NCI-H2171 treated with DMSO at 0.1 percent for 48 hours (cell line): ENCODE measurements at places on chromosomes 12 and 14.

DNA sequence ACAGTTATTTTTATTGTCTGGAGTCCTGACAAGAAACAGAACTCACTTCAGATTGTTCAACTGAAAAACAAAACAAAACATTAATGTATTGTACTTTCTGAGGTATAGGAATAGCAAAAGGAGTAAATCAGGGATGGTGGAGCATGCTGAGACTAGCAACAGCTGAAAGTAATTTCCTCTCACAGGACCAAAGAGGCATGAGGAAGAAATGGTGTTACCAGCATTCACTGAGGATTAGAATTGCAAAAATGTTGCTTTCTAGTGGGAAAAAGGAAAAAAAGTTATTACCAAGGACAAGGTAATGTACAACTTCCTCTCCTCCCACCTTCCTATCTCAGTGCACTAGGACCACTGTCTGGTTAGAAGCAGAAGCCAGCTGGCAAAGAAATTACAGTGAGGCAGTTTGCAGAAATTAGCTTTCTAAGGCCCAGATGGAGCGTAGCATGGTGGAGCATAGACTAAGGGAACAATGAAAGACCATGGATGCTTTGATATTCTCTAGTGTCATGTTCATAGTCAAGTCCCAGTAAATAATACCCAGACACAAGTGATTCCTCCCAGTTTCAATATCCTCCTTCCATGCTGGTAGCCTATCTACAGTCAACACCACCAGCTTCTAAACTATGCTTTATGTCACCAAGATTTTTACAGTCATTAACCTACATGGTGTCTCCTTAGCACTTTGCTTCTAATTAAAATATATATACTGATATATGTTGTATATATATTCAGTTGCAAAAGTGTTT, 133.7 kb upstream of the DCN start:
- DNase-seq, result no peak

DNA sequence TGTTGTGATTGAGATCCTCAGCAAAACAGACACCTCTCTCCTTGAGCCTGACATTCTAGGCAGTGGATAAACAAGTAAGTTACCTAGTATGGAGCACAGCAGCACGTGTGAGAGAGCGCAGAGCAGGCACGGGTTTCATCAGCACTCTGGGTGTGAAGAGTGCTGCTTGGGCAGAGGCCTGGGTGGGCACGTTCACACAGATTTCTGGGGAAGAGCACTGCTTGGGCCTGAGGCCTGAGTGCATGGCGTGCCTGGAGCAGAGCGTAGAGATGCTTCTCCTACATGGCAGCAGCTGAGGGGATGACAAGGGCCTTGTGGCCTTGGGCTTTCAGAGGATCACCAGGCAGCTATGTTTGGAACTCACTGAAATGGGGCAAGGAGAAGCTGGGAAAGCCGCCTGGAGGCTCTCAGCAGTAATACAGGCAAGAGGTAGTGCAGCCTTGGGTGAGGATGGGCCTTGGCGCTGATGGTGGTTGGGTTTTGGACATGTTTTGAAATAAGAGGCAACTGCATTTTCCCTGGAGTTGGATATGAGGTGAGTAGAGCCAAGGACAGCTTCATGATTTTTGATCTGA, 17.6 kb downstream of the CKB start:
- DNase-seq, result no peak

- DNase-seq, result no peak
Observed at GRCh38 chr14:76292561-76292960, 83.4 kb upstream of the ESRRB start.

DNA sequence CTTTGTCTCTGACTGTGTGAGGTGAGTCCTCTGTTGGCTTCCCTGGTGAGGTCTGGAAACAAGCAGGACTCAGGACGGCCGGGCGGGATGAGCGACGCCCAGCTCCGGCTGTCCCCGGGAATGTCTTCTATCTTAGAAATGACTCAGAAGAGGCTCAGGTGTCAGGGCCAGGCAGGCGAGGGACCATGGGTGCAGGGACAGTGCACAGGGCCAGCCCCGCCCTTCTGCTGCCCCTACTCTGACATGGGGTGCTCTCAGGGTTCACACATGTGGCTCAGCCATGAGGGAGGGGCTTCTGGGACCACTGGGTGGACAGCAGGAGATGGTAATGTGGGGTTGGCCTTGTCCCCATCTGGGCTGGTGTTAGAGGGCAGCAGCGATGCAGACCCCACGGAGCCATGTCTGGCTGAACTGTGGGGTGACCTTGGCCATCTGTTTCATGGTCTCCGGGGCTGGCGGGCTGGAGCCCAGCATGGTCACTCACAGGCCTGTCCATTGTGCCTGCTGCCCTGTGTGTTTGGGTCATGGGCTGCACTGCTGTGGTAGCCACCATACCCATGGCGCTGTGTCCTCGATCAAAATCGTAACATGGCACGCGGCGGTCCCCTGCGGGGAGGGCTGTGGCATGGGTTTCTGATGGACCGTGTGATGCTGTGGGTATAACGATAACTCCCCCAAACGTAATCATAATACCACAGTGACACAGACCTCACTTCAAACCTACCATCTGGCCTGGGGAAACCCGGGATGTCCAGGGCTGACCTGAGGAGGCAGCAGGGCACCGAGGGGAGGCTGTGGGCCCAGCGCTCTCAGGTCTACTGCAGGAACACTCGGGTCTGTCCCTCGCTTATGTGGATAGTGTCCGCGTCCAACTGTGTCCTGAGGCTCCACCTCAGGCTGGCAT, 368.8 kb downstream of the TMEM121 start:
- no peak for DNase-seq

DNA sequence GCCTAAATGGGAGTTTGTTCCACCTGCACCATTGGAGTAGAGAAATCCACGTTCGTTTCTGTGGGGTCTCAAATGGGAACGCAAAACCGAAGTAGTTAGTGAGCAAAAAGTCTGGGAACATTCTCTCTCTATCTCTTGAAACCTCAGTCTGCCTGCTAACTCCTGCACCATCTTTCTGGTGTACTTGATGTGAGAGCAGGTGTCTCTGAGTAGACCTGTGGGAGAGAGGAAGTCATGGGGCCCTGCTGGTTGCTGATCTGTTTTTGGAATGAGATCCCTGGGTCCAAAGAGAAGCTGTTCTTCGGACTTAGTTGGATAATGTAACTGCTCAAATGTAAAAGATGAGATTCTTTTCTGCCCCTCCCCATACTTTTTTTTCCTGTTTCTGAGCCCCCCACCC, 57.3 kb downstream of the MAX start:
- DNase-seq, result no peak

DNA sequence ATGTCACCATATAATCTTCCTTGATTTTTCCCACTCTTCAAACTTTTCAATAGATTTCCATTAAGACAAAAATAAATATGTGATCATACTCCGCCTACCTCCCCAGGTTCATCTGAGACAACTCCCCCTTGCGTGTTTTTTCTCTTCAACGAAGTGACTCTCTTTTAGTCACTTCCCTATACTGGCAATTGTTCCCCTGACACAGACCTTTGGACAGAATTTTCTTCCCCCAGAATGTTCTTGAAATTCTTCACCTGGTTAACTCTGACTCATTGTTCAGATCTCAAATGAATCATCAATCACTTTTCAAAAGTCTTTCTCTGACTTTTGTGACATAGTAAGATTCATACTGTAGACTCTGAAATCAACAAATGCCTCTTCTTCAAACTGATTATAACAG, 727.3 kb upstream of the LMO3 start:
- no peak for DNase-seq

DNA sequence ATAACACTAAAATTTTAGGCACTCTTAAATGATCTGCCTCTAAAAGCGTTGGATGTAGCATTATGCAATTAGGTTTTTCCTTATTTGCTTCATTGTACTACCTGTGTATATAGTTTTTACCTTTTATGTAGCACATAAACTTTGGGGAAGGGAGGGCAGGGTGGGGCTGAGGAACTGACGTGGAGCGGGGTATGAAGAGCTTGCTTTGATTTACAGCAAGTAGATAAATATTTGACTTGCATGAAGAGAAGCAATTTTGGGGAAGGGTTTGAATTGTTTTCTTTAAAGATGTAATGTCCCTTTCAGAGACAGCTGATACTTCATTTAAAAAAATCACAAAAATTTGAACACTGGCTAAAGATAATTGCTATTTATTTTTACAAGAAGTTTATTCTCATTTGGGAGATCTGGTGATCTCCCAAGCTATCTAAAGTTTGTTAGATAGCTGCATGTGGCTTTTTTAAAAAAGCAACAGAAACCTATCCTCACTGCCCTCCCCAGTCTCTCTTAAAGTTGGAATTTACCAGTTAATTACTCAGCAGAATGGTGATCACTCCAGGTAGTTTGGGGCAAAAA, 4.1 kb downstream of the CDKN1B start:
- no peak for DNase-seq

DNA sequence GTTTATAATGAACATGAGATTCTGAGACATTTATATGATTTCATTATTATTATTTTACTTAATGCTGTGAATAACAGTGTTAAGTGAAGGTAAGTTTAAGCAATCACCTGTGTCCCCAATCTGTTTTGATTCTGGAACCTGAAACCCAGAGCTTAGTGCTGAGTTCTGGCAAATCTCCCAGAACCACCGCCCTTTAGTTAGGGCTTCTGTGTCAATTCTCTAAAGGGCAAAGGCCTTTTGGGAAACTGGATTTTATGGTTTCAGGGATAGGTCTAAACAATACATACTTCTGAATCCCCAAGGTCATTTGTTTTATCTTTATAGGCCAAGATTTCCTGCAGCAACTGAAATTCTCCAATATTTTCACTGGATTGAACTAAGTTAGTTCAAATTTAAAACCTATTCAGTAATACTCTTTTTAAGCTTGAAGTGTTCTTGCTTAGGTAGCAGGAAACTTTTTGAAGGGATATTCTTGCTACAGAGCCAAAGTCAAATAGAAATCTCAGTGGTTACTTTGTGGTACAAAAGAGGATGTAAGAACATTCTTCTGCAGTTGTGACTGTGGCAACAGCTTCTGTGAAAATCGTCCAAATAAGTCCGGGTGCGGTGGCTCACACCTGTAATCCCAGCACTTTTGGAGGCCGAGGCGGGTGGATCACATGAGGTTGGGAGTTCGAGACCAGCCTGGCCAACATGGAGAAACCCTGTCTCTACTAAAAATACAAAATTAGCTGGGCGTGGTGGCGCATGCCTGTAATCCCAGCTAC, 10.0 kb upstream of the PKP2 start:
- peak; percentile 87 for DNase-seq

DNA sequence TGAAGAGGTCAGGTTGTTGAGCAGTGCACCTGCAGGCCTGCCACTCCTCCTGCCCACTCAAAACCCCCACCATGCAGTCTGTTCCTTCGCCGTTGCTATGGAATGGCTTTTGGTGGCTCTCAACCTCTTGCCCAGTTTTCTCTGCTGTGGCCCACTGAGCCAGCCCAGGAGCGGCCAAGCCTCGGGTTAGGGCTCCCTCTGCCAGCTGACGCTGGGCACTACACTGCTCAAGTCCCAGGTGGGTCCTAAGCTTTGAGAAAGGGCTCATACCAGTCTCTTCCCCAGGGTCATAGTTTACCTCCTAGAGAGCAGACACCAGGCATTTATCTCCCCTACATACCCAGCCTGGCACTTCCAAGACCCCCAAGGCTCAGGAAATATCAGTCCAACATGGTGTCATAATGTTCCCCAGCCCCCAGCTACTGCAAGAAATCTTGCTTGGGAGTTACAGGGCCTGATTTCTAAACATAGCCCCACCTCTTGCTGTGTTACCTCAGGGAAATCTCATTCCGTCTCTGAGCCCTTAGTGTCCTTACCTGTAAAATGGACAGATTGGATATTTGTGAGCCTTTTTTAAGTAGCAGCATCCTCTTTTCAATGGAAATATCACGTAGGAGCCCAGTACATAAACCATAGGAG, 59.4 kb downstream of the TSPAN11 start:
- peak; percentile 13 for DNase-seq

- DNase-seq, result no peak
Observed at GRCh38 chr12:13079440-13079906, 24.0 kb downstream of the GSG1 start.

DNA sequence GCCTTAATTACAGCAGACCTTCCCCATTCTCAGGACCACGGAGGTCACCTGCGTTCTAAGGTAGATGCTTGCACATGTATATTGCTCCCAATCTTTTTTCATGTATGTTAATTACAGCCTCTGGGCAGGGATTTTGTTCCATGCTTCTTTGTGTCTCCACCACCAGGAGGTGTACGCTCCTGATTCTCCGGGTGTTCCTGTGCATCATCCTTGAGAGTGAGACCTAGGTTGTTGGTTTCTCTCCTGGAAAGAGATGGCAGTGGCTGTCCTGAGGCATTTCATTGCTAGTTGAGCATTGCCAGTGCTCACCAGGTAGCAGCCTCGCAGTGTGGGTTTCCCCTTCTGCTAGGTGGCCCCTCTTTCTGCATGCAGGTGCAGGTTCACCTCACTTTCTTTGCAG, 52.8 kb downstream of the KCNK13 start:
- no peak for DNase-seq

GRCh38 chr12:52585946-52586345, 12.3 kb upstream of the KRT74 start:
- DNase-seq, result no peak

DNA sequence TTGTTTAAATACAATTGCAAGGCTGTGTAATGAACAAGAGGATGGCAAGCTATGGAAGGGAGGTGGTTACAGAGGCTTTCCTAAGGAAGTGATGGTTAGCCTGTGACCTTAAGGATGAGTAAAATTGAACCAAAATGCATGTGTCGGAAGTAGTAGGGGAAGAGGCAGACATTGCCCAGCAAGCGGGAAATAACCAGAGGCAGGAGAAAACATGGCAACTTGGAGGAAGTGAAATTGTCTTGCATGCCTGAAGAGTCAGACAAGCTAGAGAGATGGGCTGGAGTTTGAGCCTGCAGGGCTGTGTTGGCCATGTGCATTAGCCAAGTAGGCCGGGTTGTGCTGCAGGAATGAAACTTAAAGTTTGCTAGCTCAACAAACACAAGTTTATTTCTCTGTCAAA, 96.2 kb downstream of the BTG1 start:
- DNase-seq, result no peak

DNA sequence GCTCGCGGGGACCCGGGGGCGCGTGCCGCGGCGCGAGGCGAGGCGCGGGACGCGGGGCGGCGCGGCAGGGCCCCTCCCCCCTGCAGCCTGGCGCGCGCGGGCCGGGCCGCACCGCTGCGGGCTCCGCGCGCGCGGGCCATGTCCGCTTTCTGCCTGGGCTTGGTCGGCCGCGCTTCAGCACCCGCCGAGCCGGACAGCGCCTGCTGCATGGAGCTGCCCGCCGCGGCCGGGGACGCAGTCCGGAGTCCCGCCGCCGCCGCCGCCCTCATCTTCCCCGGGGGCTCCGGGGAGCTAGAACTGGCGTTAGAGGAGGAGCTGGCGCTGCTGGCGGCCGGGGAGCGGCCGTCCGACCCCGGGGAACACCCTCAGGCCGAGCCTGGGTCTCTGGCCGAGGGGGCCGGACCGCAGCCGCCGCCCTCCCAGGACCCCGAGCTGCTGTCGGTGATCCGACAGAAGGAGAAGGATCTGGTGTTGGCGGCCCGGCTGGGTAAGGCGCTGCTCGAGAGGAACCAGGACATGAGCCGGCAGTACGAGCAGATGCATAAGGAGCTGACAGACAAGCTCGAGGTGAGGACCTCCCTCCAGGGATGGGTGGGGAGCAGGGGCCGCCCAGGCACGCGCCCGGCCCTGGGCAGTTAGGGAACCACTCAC, 820 bp downstream of the BICDL1 start:
- peak; percentile 31 for DNase-seq
